ENCODE measurements at places on chromosomes 7 and 10.
A peak's percentile ranks its signal among the peaks of the same experiment; 100 is the strongest.

DNA sequence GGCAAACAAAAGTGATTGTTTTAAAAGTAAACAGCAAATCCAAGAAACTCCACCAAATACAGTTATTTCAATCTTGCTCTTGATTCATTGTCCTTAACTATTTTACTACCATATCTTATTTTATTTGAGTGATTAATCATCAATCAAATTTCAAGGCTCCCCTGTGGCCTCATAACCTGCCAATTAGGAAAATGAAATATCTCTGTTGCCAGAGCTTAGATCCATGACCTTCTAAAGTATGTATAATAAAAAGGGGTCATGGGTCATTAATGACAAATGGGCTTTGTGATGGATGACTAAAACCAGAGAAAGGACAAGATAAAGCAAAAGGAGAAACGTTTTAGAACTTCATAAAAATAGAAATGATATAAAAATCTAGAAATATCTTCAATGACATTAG lies 28.5 kb downstream of the NRCAM start:
- DNase-seq: no peak

DNA sequence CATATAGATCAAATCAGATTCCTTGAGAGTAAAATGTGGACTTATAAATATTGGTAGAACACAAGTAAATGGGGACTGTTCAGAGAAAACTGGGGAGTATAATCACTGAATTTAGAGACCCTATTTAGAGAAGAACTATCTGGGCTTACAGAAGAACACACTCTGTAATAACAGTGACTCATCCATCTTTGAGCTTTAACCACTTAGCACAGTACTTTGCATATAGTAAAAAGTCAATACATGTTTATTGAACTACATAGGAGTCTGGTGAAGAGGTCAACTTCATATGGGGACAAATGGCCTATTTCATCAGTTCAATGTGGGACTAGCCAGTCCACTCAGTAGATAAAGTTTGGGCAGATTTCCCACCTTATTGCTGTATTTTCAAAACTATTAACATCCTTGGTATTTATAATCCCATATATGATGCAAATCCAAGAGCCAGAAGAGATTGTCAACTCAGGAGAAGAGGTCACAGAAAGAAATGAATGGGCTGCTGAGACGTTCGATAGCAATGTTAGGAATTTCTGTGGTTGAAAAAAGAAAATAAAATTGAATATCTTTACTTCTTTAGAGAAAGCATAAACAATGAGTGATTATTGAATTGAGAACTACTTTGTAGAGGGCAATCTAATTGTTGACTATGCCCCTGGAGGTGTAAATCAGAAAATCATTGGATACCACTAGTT lies 119.3 kb upstream of the CACNA2D1 start:
- DNase-seq: no peak

DNA sequence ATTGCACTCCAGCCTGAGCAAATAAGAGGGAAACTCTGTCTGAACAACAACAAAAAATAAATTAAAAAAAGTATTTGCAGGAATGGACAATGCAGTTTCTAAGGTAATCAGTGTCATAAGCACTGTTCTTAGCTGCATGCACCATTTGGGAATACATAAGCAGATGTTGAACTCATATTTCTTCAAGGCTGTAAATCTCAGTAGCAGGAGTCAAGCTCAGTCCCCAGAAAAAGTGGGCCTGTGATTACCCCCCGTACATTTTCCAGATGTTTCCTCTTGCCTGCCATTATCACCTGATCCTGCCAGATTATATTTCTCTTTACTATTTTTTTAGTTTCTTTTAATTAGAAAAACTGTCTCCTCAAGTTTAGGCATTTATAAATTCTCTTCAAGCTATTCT lies 667.6 kb upstream of the ANKRD30A start:
- DNase-seq: no peak

GRCh38 chr7:154425271-154425670 lies 373.1 kb downstream of the DPP6 start:
- no peak for DNase-seq

DNA sequence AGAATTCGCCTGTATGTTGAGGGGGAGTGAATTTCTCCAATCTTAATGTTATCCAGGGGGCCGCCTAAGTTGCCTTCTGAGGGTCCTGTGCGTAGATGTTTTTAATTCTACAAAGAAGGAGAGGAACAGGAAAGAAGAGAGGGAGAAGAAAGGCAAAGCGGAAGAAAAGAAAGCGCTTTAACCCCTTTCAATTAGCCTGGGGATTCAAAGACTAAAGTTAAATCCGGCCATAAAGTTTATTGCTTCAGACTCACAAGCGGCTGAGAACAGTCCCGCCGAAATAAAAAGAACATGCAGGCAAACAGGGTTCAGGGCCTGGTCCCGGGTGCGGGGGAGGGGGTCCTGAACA lies 4.5 kb downstream of the HOXA5 start:
- no peak for DNase-seq

- no peak for DNase-seq
Observed at GRCh38 chr10:98312349-98312748, 44.4 kb upstream of the LOXL4 start.

DNA sequence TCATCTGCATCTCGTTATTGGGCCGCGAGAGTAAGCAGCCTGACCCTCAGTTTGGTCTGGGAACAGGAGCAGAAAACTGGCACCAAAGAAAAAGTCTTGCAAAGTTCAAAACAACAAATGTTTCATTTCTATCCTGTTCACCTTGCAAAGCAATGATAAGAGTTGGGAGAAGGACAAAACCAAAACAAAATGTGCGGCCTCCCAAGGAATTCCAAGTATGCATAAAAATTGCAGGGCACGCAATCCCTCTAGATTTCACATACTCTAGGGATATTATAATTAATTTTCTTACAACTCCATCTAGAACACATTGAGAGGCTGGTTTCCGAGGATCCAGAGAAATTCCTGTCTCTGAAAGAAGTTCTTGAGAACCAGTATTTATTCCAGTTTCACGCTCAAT lies 20.1 kb downstream of the CHUK start:
- DNase-seq: no peak

GRCh38 chr7:75819711-75820110 lies 6.1 kb upstream of the CCL24 start:
- no peak for DNase-seq

- no peak for DNase-seq
Observed at GRCh38 chr10:69101451-69102095, 13.7 kb downstream of the SRGN start.

- DNase-seq: no peak
Observed at GRCh38 chr7:38795593-38795992, 113.4 kb downstream of the VPS41 start.

DNA sequence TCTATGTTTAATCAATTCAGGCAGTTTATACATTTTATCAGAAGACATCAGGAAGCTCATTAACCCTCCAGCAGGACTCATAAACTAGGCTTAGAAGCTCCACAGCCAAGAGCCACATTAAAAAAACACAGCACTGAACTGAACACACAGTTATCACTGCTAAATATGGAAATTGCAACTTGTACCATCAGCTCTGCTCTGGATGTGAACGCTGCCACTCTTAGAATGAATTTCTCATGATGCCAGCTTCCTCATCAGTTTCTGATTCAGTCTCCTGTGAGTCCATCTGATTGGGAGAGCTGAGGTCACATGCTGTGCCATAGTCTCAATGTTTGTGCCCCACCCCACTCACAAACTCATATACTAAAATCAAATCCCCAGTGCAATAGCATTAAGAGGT lies 17.1 kb upstream of the ING3 start:
- DNase-seq: no peak

- no peak for DNase-seq
Observed at GRCh38 chr10:29815572-29815971, 180.8 kb upstream of the SVIL start.

- no peak for DNase-seq
Observed at GRCh38 chr10:6497620-6498019, 82.5 kb downstream of the PRKCQ start.

- DNase-seq: no peak
Observed at GRCh38 chr7:99975782-99976521, at the start of gene AZGP1. AZGP1 (minus strand) TSS chr7:99976031; CDS start chr7:99976020, 11 bp downstream.

GRCh38 chr7:118759921-118760320 lies 535.4 kb downstream of the ANKRD7 start:
- no peak for DNase-seq

- DNase-seq: no peak
Observed at GRCh38 chr7:27972276-27972675, 208.3 kb downstream of the JAZF1 start.

DNA sequence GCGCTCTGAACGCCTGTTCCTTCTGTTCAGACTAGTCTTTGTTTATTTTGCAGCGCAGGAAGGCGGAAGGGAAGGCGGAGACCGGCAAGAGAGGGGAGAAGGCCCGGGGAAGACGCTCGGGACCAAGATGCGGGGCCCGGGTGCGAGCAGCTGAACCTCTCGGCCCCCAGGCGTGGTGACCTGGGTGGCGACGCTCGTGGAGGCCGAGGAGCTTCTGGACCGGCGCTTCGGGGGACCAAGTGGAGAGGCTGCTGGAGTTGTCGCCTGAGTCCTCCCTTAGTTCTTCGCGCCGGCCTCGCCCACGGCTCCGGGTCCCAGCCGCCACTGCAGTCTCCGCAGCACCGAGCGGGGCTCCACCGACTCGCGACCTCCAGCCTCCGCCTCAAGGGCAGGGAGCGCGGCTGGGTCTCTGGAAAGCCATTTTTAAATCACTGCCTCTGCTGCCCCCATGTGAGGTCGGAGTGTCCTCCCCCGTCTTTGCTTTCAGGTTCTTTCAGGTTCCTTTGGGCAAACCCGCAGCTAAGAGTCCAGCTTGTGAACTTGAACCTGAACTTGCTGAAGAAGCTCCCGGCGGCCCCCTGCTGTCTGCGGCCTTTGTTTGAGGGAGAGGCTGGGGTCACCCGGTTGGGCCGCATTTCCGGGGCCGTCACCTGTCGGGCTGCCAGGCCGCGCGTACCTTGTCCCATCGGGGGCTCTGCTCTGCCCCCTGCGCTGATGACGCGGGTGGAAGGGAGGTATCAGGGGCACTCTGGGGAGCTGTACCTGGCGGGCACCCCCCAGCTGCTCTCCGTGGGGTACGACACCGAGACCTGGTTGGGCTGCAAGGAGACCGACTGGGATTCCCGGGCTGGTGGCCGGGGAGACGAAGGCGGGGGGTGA lies 136.0 kb downstream of the KIF20B start:
- no peak for DNase-seq

DNA sequence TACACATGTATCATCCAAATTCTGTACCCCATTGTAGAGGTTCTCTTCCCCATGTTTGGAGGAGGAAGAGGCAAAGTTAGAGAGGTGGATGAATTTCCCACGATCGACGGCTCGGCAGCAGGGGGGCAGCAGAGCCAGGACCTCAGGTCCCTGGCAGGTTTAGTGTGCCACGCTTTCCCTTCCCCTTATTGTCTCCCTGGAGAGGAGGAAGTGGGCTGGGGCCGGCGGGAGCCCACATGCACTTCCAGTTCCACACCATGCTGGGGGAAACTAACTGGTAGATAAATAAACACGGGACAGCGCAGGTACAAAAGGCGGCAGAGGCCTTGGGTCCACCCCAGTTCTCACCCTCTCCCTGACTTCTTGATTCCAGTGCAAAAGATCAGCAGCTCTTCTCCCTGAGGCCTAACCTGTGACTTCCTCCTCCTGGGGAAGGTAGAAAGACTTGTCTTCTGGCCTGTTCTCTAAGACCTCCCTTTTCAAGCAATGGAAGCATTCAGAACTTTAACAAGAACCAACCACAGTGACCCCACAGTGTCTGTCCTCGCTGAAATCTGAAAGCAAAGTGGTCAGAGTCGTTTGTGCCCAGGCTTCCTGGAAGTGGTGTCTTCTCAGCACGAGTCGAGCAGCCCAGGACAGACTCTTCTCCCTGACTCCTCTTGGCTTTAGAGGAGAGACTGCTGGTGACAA lies 30.5 kb upstream of the SRGN start:
- DNase-seq: no peak

GRCh38 chr7:23474094-23474828 lies 4.0 kb upstream of the IGF2BP3 start:
- DNase-seq: peak; percentile 92

- no peak for DNase-seq
Observed at GRCh38 chr7:101615446-101615845, 13.7 kb downstream of the MYL10 start.

DNA sequence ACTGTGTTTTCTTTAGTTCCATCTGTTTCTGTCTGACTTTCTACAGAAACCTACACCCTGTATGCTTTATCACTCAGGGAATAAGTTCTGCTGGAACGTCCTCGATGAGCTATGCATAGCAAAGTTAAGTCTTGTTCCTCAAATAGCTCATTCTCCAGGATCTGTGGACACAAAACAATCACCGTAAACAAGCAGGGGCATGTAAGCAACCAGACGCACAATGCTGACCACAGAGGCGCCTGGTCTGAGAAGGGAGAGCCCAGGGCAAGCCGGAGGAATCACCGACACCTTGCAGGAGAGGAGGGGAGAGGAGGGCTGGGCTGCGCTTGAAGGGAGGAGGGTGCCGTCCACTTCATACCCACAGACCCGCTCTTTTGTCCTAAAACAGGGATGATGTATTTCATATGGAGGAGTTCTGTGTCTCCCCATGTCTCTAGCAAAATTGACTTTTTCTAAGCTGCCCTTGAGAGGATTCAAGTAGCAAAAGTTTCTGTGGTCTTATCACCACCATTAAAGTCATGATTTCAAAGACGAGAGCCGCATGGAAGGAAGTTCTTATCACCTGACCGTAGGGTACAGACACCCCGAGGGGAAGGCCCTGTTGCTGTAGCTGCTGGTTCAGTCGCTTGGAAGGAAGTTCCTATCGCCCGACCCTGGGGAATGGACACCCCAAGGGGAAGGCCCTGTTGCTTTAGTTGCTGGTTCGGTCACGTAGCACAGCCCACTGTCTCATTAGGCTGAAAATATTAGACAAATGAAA lies 14.3 kb downstream of the CALML3 start:
- no peak for DNase-seq

GRCh38 chr10:5361966-5362365 lies 2.8 kb upstream of the UCN3 start:
- no peak for DNase-seq

GRCh38 chr7:46900312-46901263 lies 681.3 kb downstream of the TNS3 start:
- no peak for DNase-seq

- DNase-seq: no peak
Observed at GRCh38 chr10:78563314-78563713, 505.5 kb upstream of the ZMIZ1 start.

DNA sequence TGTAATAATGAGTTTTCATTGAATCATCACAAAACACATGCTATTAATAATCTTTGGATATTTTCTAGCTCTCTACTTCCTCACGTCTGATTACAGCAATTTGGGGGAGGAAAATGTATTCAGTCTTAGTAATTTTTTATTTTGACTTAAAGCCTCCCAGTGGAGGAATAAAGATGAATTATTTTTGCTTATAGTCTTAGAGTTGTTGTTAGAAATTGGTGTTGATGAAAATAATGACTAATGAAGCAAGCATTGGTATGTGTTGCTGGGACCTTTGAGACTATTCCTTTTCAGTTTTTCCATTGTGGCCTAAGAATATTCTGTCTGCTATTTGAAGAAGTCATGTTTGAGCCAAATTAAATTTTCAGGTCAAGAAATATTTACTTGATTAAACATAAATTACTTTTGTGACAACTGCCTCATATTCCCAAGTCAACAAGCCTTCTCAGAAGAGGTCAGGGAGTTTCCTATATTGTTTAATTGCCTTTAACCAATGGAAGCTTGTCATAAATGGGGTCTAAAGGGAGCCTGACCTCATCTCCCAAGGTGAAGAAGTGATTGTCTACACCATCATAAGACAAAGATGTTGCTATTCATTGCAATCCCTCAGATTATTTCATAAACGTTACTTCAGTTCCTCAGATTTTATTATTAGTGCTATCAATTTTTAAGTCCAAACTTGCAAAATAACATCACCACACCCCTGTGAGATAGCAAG lies 90.0 kb downstream of the ST7 start:
- DNase-seq: no peak

All from NCI-H748 treated with DMSO at 0.1 percent for 48 hours (cell line).